ENCODE measurements at places on chromosomes 6 and 20. TPM values are rescaled to one million over a fixed set of nuclear protein-coding genes. Genes with fewer than 3 reads are reported as not detected.

Gene GFRA4
- polyA plus RNA-seq, result not detected

GRCh38 chr20:10856237-10857015 is 182.6 kb upstream of the JAG1 start:
- no peak for DNase-seq

DNA sequence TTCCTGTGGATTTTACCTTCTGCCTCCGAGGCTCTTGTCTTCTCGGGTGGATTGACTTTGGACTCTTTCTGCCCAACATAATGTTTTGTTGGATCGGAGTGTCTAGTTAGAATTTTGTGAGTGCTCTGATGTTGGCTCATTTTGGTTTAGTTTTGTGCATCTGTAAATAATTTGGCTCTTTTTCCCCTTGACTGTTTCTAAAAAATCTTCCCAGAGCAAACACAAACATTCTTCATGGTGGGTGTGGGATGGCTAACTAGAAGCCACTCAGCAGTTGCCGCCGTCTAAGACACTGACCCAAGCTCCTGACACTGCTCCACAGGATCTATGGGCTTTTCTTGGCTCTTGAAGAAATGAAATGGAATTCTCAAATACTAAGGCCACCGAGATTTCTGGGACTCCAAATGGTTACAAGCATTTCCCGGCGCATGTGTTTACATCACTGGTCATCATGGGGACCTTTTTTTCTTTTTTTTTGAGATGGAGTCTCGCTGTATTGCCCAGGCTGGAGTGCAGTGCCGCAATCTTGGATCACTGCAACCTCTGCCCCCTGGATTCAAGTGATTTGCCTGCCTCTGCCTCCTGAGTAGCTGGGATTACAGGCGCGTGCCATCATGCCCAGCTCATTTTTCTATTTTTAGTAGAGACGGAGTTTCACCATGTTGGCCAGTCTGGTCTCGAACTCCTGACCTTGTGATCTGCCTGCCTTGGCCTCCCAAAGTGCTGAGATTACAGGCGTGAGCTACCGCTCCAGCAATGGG is 92.0 kb upstream of the FRMD1 start:
- DNase-seq, result no peak

DNA sequence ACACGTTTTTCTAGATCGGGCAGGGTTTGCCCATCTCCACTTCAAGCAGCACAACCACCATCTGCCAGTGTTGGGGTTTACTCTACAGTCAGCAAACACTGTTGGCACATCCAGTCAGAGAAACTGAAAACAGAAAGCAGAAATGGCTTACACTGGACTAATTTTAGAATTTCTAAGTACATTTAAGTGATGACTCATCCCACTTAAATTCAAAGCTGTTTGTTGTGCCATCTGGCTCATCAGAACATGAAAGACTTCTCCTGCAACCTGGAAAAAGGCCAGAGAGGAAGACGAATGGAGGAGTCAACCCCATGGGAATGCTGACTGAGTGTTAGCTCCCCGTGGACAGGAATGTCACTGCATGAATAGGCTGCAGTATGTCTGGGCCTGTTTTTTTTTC is 21.8 kb downstream of the FAM209B start:
- no peak for DNase-seq

GRCh38 chr6:39225946-39226437 is 3.3 kb downstream of the KCNK5 start:
- DNase-seq, result no peak

Gene MMP24
- 1.6 TPM for polyA plus RNA-seq

Gene VARS1
- polyA plus RNA-seq, result 57.2 TPM

Gene FLRT3
- 164 TPM for polyA plus RNA-seq

DNA sequence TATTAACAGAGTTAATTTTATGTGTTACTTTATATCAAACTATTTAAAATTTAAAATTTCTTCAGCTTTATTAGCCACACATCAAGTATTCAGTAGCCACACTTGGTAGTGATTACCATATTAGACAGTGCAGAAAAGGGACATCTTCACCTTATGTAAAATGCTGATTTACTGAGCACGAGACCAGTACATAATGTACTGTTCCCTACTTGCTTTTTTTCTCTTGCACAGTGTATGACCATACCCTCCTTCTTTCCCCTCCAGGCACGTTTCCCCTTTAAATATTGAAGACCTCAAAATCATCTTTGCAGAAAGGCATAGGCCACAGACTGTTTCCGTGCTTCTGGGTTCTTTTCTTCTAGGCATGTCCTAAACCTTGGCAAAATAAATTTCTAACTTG is 17.9 kb downstream of the DSTN start:
- no peak for DNase-seq

- DNase-seq, result no peak
These were observed 573.1 kb upstream of the RNF217 start for GRCh38 chr6:124389127-124389526.

DNA sequence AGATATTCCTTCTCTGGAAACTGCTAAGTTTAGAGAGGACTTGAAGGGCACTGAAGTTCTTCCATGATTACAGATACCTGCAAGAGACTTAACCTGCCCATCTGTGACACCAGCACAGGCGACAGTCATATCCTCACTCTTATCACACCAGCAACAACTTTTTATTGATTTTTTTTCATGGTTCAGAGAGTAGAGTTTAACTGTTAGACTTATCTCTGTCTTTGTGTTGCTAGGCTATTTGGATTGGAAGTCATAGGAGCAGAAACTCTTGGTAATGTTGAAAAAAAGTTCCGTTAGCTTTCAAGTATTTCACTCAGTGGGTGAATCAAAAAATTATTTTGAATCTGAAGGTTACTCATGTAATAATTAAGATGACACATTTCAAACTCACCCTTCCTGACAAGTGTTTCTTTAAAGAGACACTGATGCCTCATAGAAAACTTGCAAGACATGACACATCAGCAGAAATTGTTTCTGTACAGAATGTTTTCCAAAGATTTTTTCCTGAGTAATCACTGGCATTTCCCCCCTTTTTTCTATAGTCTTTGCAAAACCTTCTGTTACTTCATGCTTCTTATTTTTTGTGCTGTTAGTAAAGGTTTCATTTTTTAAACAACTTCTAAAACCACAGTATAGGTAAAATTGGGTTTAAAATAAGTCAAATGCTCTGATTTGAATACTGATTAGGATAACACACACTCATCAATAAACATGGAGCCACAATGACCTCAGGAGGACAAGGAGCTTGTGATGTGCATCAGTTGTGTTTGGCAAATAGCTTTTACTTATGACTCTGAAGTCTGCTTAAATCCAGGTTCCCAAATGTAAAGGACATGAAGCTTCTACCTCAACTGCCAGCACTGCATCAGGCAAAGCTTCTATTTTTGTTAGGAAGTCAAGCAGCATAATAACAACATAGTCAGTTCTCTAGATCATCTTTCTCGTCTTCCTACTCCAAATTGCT is 252.9 kb upstream of the MAN1A1 start:
- no peak for DNase-seq

DNA sequence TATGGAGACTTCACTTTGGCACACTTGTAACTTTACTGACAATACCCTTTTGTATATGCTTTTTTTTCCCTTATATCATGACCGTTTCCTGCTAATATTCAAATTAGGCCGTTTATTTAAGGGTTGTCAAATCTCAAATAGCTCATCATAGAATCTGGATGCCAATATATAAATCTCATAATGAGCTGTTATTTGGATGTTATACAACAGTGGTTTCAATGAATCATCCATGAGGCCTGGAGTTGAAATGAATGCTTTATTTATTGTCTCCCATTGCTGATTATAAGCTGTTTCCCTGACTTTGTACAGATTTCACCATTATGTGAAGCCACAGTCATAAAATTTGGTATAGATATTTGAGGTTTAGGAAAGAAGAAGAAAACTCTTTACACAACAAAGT is 256.1 kb downstream of the PLCB1 start:
- DNase-seq, result no peak

Gene FAM83C
- not detected for polyA plus RNA-seq

GRCh38 chr6:133683606-133684005 is 205.3 kb upstream of the TCF21 start:
- no peak for DNase-seq

- DNase-seq, result no peak
These were observed 524.6 kb upstream of the CDH4 start for GRCh38 chr20:60727425-60727824.

- no peak for DNase-seq
These were observed 5.5 kb downstream of the SIRPG start for GRCh38 chr20:1652104-1652503.

Gene TAAR2
- polyA plus RNA-seq, result not detected

- no peak for DNase-seq
These were observed 63.1 kb upstream of the NNAT start for GRCh38 chr20:37457921-37458320.

GRCh38 chr6:38580030-38580429 is 59.7 kb downstream of the BTBD9 start:
- no peak for DNase-seq

GRCh38 chr6:105688573-105688972 is 285.7 kb upstream of the PREP start:
- no peak for DNase-seq

- no peak for DNase-seq
These were observed 76.3 kb upstream of the TGM3 start for GRCh38 chr20:2219481-2220006.

Gene DOK5
- polyA plus RNA-seq, result 11.4 TPM

Gene LTA
- polyA plus RNA-seq, result 0.15 TPM

Gene RAB32
- 26.5 TPM for polyA plus RNA-seq

Gene KIAA1755
- 2.9 TPM for polyA plus RNA-seq

Gene NKAPL
- polyA plus RNA-seq, result 2.7 TPM

DNA sequence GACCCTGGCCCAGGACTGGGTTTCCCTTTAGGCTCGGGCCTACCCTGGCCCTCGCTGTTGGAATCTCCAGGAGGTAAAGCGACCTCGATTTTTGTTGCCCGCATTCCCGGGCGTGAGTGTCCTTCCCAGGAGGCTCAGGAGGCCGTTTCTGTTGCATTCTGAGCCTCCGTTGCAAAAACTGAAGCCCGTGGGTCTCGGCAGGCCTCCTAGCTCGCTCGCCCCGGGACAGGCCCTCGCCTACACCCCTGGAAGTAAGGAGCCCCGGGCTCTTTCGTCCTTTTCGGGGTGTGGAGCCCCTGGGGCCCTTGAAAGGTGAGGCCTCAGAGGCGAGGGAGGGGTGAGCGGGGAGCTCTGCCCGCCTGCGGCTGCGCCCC is 2.3 kb downstream of the NR2E1 start:
- DNase-seq, result no peak

Gene HLA-DMB
- 74.3 TPM for polyA plus RNA-seq

DNA sequence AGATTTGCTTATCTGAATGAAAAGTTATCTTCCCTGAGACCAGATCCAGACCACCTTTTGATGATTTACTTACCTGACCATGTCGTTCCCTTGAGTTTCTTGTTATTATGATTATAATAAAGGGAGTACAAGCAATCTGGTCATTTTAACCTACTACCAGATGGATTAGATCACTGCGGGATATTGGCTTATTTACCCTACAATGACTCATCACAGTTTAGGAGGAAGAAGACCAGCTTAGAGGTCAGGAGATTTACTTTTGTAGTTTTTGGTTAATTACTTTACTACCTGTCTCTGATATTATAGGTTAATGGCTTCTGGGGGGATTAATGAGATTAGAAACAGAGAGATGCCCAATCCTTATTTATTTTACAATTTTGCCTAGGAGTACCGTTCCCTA is 10.7 kb downstream of the PKIB start:
- DNase-seq, result no peak

Gene CFB
- 17.5 TPM for polyA plus RNA-seq

Gene NHLRC1
- 1.9 TPM for polyA plus RNA-seq

DNA sequence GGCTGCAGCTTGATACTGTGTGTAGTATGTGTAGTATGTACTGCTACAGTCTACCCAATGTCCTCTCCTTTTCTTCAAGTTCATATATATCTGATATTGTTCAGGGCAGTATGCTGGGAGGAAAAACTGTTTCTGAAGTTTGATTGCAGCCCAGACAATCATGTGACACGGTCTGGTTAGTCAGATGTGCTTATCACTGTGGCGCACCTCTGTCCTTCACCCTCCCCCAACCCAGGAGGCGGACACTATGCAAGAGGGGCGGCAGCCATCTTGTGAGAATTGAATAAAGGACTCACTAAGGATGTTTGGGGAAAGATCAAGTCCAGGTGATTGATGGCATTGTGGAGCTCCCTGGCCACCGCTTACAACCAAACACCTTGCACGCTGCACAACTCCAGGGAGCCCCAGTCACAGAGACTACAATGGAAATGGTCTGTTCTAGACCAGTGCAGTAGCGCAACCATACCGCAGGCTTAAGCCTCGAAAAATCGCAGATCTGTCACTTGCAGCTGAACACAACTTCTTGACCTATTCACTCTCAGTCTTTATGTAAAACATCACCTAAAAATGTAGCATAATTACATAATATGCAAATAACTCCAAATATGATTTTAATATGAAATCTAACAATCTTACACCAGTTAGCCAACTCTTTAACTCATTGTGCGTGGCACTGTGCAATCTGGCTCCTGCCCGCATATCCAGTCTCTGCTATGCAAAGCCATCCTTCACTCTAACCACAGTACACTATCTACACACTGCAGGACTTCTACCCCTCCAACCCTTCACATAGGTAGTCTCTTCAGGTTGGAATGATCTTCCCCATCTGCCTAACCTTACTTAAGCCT is 79.3 kb downstream of the VGLL2 start:
- no peak for DNase-seq

- no peak for DNase-seq
These were observed 695.9 kb upstream of the FLRT3 start for GRCh38 chr20:15033269-15033668.

Gene OPRL1
- 0.69 TPM for polyA plus RNA-seq

Gene FGD2
- 1.5 TPM for polyA plus RNA-seq

GRCh38 chr6:22848121-22848520 is 278.8 kb downstream of the HDGFL1 start:
- no peak for DNase-seq

Gene FILIP1
- 2.5 TPM for polyA plus RNA-seq

- no peak for DNase-seq
These were observed 58.6 kb upstream of the PTPRT start for GRCh38 chr20:43248341-43248740.

DNA sequence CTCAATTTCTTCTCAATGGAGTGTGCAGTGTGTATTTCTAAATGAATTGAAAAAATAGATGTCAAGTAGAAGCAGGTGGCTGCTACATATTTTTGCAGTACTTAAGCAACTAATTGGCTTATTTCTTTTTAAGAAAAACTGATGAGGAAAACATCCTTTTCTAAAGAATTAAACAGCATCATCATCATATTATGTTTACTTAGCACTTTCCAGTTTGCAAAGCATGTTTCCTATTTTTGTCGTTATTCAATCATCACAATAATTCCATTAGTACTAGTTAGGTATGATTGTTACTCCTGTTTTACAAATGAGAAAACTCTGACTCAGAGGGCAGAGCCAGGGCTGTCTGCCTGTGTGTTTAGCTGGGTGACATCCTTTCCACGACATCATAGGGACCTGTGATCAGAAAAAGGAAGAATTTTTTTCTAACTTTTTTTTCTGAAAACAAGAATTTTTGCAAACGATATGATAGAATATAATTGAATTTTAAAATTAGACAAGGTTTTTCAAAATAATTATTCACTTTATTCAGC is 22.7 kb upstream of the BMP6 start:
- no peak for DNase-seq

DNA sequence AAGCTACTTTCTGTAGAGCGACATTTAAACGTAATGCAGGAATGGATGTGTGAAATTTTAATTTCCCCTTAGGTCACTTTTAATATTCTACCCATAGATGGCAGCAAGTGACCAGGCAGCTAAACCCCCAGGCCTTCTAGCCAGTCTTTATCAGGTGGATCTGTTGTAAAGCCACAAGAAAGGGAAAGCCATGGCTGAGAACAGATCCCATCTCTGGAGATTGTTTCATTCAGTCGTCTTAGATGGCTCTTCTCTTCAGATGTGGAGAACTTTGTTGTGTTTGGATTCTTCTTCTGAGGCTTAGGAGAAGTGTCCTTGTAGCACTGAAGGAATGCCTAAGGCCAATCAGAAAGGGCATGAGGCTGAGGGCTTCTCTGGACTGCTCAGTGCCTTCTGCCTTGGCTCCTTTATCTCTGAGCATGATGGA is 15.8 kb upstream of the RNF182 start:
- DNase-seq, result no peak
